ENCODE measurements at places on chromosomes 7 and 10.

- DNase-seq = no peak
Observed at GRCh38 chr10:103082683-103083082, 110.4 kb downstream of the NT5C2 start.

DNA sequence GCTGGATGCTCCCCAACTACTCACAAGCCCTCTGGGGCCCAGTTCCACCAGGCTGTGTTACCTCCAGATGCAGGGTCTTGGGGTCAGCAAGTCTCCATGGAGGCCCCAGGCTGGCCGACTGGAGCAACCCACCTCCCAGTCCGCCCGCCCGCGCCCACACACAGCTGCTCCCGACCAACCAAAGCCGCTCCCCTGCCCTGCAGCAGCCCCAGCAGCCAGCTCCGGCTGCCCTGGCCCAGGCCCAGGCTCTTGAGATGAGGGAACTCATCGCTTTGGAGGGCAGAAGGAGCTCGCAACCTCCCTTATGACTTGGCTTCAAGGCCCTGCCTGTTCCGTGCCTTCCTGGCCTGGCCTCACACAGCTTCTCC is 47.2 kb downstream of the LRRC20 start:
- DNase-seq = no peak

- no peak for DNase-seq
Observed at GRCh38 chr7:31110331-31111108, 58.4 kb downstream of the ADCYAP1R1 start.

DNA sequence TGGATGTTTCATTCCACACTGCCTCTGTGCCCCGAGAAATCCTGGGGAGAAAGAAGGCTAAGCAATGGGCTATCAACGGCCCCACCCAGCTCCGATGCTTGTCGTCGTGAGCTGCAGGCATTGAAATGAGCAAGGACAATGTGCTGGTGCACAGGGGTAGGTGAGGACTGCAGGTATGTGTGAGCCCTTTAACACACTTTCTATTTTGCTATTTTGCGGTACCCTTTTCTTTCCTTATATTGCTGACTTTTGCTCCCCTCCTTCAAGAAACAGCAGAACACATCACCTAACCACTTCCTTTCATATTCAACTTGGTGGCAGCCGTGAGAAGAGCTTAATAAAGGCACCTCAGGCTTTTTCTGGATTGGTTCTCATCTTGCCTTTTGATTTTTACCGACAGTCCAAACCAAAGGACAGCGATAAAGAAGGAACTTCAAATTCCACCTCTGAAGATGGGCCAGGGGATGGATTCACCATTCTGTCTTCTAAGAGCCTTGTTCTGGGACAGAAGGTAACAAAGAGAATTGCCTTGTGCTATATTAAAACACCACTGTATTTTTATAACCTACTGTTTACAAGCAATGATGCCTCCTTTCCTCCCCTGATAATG is 39.2 kb downstream of the AIFM2 start:
- DNase-seq = no peak

- DNase-seq = no peak
Observed at GRCh38 chr7:49766966-49767365, 6.5 kb upstream of the VWC2 start.

DNA sequence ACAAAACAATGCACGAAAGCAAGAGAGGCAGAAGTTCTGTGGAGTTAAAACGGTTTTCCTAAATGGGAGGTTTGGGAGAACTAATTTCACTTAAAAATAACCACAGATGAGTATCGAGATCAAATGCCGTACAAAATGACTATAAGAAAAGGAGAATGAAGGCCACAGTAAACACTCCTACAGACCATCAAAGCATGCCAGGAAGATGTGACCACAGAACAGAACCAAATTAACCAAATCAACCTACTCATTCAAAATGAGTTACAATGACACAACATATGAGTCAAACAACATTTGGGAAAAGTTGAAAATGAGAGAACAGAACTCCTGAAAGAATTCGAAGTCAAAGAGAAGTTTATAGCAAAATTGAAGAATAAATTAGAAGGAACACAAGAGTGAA is 24.3 kb upstream of the DOCK1 start:
- no peak for DNase-seq

DNA sequence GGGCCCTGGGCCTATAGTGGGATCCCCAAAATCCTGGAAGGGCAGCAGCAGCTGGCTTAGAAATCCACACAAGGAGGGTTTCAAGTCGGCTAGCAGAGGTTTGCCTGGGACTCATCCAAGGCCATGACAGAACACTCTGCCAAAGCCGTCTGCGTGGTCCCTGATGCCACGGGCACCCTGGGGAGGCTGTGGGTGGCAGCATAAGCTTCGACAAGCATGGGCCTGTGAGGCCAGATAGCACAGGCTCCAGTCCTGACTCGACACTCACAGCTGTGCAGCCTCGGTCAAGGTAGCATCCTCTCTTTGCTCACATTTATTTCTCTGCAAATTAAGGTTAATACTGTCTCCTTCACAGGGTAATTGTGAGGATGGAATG is 138.3 kb downstream of the JCAD start:
- no peak for DNase-seq

GRCh38 chr10:127925471-127926207 is 18.7 kb downstream of the PTPRE start:
- no peak for DNase-seq

DNA sequence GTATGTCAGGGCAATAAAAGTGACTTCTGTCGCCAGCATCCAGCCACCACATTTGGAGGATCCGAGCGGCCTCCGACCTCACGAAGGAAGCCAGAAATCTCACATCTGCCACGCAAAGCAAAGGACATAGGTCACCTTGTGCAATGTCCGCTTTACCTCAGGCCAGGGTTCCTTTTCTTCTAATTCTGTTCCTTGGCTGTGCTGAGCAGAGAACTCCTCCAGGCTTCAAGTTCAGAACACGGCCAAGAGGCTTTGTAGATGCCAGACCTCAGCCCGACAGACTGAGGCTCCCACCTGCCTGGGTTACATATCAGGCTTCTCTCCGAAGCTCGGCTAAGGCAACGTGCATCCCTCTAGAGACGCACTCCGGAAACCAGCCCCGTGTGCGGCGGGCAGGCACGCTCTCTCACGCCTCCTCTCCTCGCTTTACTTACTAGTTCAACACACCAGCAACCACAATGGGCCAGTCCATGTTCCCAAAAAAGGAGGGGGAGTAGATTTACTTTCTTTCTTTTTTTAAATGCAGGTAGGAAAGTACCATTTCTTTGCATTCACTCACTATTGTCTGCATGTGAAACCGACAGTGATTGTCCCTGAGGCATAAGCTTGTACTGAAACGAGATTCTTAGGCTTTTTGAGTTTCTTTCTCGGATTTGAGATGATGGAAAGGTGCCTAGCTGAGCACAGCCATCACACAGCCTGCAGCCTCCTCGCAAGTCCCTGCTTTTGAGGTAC is 122.4 kb upstream of the AFAP1L2 start:
- no peak for DNase-seq

GRCh38 chr10:26215935-26216584 is 514 bp upstream of the GAD2 start:
- no peak for DNase-seq

- DNase-seq = no peak
Observed at GRCh38 chr7:50862302-50862701, 79.6 kb upstream of the GRB10 start.

DNA sequence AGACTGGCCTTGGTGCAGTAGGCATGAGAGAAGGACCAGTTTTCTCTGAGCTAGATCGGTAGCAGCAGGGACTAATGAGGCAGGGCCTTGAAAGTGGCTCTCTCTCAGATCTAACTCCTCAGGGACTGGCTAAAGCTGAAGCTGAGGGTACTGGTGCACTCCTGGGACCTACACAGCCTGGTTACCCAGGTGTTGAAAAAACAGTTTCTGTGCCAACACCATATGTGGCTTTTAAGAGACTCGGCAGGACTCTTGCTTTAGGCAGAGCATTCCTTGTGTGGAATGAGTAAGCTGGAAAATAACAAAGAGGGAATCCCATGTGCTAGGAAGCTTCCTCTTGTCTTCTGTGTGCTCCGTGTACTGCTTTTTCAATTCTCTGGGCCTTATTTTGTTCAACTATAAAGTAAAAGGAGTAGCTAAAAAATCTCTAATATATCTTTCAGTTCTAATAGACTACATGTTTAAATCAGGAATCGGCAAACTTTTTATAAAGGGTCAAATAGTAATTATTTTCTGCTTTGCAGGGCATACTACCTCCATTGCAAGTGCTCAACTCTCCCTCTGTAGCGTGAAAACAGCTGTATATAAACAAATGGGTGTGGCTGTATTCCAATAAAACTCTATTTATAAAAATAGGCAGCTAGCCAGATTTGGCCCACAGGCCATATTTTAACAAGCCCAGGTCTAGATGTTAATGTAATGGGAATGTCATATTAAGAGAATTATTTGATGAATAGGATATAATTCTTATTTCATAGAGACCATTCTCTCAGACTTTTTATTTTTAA is 186.1 kb upstream of the KAT6B start:
- DNase-seq = no peak

DNA sequence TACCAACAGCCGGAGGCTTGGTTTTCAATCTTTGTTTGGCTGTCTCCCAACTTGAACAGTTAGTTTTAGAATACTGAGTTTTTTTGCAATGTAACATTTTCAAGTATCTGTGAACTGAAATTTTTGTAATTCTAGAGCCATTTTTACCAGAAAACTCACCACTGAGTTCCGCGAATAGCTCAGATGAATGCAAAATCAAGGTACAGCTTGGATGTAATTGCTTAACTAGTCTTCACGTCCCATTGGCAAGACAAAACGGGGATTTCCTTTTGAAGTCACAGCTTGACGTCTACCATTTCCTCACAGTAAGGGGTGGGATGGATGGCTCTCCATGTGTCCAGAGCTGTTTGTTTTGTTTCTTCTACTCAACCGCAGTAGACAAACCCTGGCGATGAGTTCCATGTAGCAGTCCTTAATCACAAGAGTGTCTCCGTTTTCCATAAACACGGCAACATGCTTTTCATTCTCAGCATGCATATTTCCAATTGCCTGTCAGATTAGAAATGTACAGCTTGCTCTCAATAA is 55.8 kb upstream of the FGFR2 start:
- DNase-seq = no peak

DNA sequence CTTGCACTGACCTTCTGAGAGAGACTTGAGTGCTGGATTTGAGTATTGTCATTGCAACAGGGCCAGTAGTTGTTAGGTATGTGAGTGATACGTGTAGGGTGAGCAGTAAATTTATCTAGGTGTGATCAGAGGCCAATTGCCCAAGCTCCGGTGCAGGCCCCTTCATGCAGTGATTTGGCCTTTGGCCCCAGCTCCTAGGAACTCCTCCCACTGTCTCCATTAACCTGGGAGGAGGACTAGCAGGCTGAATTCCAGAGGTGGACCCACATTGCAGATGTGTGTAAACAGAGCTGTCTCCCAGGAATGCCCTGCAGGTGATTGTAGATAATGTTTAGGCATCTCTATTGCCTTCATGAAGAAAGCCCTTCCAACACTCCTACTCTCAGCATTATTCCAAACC is 19.5 kb downstream of the TCF7L2 start:
- DNase-seq = no peak

DNA sequence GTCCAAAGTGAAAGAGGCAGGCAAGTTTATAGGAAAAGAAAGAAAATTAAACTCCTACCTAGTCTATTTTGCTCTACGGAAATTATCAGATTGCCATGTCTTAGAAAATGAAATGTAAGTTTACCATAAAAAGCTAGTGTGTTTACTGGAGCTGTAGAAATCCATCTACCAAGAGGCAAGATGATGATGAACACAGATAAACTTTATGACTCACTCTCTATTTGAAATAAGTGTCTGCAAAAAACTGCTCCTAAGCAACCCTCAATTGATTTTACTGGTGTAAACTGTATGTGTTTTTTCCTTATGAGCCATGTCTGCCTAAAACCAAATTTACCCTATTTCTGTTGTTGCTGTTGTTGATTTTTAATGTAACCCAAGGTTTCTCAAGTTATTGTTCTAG is 73.8 kb upstream of the TMEM106B start:
- no peak for DNase-seq

GRCh38 chr7:116705419-116705818 is 33.4 kb downstream of the MET start:
- no peak for DNase-seq

DNA sequence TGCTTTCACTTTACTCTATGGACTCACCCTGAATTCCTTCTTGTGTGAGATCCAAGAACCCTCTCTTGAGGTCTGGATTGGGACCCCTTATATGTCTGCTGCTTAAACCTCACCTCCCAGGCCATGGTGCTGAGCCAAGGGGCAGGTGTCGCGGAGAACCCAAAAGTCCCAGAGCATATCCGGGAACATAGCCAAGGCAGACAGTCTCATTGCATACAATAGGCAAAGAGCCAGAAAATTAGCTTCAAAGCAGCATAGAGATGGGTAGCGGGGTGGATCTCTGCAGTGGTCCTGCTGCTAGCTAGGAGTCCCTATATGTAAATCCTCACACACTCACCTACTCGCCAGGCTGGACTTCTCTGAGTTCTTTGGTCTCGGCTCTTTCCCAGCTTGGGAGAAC is 5.5 kb downstream of the CCL24 start:
- no peak for DNase-seq

GRCh38 chr10:35998026-35998425 is 355.9 kb upstream of the FZD8 start:
- DNase-seq = no peak

GRCh38 chr7:132475669-132476116 is 100.6 kb downstream of the PLXNA4 start:
- DNase-seq = no peak

DNA sequence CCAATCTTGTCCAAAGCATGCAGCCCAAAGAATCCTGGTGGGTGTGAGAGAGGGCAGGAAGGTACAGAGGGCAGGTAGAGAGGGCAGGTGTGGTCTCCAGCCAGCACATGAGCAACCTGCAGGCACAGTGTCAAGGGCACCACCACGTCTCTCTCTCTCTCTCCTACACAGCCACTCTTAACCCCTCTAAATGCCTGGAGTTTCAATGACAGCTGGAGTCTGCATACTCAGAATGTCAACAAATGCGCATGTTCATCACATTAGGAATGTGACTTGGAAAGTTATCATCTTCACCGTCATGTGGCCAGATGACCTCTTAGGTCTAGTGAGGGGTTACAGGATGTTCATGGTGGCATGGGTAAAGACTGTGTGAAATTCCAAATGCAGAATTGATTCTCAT is 456.8 kb downstream of the SORCS1 start:
- DNase-seq = no peak

DNA sequence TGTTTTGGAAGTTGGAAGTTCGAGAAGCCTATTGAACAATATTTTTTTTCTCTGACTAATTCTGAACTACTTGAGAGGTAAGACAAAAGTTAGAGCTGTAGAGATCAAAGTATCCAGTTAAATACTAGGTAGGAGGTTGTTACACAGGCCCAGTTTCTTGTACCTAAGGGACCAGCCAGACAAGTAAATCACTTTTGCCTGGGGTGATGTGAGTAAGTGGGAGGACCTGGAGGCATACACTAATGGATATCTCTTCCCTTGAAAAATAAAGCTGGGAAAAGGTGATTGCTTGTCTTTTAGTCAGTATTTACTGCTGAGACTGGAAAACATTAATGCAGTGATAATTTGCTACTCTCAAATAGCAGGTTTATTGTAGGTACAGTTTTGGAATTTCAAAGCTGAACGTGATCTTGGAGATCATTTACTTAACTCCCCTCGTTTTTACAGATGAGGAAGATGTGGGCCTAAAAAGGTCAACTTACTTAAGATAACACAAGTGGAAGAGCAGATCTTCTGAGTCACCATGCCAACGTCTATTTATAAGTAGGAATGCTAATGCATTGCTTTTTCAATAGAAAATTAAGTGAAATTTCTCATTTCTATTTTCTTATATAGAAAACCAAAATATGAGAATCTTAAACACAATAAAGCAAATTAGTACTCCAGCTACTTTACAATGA is 181.3 kb downstream of the PPP1R9A start:
- no peak for DNase-seq
